ENCODE measurements at places on chromosomes 4 and X.
A peak's percentile ranks its signal among the peaks of the same experiment; 100 is the strongest.

GRCh38 chr4:129046055-129046959 lies 47.0 kb downstream of the SCLT1 start:
- no peak for DNase-seq

GRCh38 chr4:106019771-106020170 lies 124.5 kb downstream of the NPNT start:
- peak; percentile 31 for DNase-seq

- DNase-seq, result no peak
Measured at GRCh38 chrX:109952985-109953905, 49.7 kb upstream of the TMEM164 start.

GRCh38 chr4:40228497-40229365 lies 31.9 kb downstream of the RHOH start:
- DNase-seq, result no peak

DNA sequence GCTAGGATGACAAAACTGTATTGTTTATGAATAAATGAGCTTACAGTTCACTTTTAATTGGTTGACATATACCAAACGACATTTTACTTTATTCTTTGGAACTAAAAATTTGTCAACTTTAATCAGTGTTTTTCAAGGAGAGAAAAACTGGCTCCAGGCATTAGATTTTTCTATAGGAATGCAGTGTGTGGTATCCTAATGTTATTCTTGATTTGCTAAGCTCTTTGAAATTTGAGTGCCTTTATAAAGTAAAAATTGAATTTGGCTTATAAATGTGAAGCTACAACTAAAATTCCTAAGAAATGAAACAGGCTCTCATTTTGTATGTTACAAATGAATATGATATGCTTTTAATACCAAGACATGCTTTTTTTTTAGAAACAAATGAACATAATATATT lies 442.2 kb upstream of the TRAM1L1 start:
- no peak for DNase-seq

DNA sequence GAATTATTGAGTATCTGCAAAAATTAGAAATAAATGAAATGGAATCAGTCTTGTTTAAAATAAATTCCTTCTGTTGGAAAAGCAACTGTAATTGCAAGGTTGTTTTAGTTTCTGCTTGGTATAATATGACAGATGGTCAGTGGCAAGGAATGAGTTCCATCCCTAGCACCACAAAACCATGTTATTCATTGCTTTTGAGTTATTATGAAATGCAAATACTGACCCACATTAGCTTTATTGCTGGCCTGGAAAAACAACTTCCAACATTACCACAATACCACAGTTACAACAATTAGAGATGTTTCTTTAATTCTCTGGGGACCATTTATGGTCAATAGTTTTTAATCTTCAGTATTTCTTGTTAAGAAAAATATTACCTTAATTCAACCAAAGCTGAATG lies 194.4 kb downstream of the TMA16 start:
- no peak for DNase-seq

DNA sequence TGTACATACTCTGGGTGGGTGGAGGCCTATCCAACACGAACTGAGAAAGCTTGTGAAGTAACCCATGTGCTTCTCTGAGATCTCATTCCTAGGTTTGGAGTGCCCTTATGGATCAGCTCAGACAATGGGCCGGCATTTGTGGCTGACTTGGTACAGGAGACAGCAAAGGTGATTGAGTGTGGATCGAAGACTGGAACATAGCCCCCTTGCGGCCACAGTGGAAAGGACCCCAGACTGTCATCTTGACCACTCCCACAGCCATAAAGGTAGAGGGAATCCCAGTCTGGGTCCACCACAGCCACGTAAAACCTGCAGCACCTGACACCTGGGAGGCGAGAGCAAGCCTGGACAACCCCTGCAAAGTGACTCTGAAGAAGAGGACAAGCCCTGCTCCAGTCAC lies 598.0 kb upstream of the AADAT start:
- DNase-seq, result no peak

GRCh38 chrX:3526071-3526470 lies 179.6 kb upstream of the MXRA5 start:
- DNase-seq, result no peak

GRCh38 chr4:15303052-15303641 lies 124.7 kb upstream of the C1QTNF7 start:
- DNase-seq, result peak; percentile 66

GRCh38 chr4:78357122-78357521 lies 194.4 kb upstream of the ANXA3 start:
- no peak for DNase-seq

GRCh38 chr4:111952688-111953087 lies 192.6 kb upstream of the FAM241A start:
- DNase-seq, result no peak

DNA sequence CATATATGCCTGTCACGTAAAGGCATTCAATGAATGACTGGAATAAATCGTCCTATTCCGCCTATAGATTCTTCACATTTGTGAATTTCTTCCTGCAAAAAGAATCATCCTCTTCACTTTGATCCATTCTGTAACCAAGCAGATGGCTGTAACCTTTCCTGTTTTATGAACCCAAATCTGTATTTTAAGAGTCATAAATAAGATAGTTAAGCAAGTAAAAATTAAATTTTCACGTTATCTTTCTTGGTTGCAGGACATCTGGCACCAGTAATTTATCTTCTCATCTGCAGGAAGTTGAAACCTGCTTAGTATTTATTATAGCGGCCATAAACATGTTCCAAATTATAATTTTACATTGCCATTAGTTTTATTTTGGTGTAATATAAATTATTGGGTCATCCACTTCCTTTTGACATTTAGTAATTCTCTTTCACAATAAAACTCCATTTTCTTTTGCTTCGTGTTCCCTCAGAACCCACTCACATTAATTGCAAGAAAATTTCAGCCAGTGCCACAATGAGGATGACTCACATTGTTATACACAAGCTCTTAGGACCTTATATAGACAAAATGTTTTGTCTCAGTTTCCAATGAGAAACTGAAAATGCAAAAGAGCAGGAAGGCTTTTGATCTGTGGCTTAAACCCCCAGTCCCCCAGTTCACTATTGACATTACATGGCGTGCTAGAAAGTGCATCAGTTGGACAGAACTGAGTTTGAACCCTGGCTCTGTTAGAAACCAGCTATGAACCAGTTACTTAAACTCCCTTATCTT lies 51.1 kb downstream of the TMEM156 start:
- DNase-seq, result peak; percentile 88

- DNase-seq, result no peak
Measured at GRCh38 chr4:8287343-8288280, 18.1 kb downstream of the HTRA3 start.

- DNase-seq, result no peak
Measured at GRCh38 chr4:78437608-78438088, 113.9 kb upstream of the ANXA3 start.

- no peak for DNase-seq
Measured at GRCh38 chr4:152243896-152244595, 291.8 kb downstream of the FBXW7 start.
